ENCODE measurements at places on chromosomes 7 and 10.

GRCh38 chr7:28068811-28069216, 111.8 kb downstream of the JAZF1 start:
- no peak for DNase-seq

DNA sequence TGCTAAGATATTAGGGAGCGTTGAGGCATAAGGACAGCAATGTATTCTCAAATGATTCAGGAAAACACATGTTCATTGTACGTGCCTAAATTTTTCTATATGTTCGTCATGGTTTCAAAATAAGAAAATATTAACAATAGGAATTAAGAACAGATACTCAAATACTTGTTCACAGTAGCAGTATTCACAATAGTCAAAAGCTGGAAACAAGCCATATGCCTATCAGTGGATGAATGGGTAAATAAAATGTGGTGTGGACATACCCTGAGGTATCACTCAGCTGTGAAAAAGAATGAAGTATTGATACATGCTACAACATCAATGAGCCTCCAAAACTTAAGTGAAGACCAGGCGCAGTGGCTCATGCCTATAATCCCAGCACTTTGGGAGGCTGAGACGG, 84.7 kb upstream of the PTER start:
- DNase-seq: no peak

DNA sequence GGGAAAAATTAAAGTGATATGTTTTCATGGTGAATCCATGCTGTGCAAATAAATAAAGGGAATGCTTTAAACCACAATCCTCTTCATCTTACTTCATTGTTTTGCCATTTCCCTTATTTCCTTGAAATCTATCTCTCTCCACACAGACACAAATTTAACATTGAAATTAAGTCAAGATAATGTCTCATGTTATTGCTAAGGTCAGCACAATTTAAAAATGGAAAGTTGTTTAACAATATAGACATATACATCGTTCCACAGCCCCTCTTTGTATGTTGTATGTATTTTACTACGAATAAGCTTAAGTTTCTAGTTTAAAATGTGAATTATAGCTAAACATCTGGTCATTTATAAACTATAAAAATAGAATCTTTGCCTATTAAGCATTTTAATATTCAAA, 256.9 kb downstream of the PLXDC2 start:
- no peak for DNase-seq

DNA sequence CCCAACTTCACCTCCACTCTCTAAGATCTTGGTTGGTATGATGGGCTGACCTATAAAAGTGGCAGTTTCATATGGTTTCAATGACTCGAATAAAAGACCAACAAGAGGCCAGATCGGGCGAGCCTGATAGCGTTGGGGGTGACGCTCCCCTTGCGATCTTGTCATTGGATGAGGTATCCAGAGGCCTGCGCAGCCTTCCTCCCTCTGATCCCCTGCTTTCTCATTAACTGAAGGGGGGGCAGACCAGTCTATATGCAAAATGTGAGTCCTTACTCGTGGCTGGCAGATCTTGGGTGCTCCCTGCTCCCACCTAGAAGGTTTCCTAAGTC, 937 bp upstream of the COBL start:
- DNase-seq: no peak

DNA sequence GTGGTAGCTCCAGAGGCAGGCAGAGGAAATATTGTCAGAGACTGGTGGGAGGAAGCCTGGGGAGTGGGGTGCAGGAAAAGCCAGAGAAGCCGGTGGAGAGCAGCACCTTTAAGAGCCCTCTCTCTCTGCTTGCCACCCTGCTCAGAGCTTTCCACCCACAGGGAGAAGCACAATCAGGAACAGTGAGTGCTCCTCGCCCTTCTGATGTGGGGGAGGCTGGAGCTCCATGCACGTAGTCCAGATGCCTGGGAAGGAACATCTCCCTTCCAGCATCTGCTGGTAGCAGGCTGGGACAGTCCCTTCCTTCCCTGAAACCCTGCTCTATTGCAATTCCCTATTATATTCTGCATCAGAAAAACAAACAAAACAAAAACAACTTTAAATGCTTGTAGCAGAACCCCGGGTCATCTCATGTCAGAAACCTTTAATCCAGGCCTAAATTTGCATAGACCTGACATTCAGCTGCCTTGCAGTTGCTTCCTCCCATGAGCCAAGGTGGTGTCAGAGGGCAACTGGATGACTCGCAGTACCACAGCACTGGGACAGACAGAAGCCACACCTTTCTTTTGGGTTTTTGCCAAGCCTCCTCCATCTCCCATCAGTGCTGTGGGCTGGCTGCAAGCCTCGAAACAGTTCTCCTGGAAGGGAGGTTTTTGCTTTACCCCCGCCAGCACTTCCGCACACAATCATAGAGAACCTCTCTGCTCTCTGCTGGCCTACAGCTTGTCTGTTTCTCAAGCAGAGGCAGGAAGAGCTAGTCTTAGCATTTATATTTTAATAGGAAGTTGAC, 13.1 kb downstream of the AVPI1 start:
- no peak for DNase-seq

GRCh38 chr10:24444337-24444736, 235.4 kb downstream of the KIAA1217 start:
- DNase-seq: no peak

GRCh38 chr10:116241642-116242410, 31.2 kb downstream of the GFRA1 start:
- no peak for DNase-seq

- no peak for DNase-seq
These were observed 962 bp upstream of the SLC26A4 start for GRCh38 chr7:107659666-107660065.

GRCh38 chr10:28580825-28581224, 47.9 kb downstream of the WAC start:
- no peak for DNase-seq

GRCh38 chr7:91270372-91270771, 6.1 kb downstream of the FZD1 start:
- DNase-seq: no peak

DNA sequence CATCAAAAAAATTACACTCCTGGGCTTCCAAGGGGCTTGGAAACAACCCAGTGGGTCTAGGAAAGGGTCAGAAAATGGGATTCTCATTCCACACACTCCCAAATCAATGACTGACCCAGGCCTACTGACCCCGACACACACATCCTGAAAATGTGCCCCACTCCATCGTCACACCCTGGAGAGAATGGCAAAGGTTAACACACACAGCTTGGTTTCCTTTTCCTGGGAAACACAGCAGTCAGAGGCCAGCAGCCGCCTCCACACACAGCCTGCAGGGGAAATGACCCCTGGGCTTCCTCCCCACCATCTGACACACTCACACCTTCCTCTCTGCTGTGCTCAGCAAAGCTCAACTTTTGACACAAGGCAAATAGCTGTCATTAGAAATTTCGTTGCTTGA, 42.9 kb downstream of the SH3PXD2A start:
- no peak for DNase-seq

- DNase-seq: no peak
These were observed 991.5 kb downstream of the NRG3 start for GRCh38 chr10:82866424-82867020.

GRCh38 chr7:131844369-131844768, 287.9 kb upstream of the PODXL start:
- DNase-seq: peak; percentile 16

- no peak for DNase-seq
These were observed 67.9 kb downstream of the ATAD1 start for GRCh38 chr10:87750001-87750671.

- DNase-seq: no peak
These were observed 61.1 kb downstream of the PKD1L1 start for GRCh38 chr7:47887016-47887640.

DNA sequence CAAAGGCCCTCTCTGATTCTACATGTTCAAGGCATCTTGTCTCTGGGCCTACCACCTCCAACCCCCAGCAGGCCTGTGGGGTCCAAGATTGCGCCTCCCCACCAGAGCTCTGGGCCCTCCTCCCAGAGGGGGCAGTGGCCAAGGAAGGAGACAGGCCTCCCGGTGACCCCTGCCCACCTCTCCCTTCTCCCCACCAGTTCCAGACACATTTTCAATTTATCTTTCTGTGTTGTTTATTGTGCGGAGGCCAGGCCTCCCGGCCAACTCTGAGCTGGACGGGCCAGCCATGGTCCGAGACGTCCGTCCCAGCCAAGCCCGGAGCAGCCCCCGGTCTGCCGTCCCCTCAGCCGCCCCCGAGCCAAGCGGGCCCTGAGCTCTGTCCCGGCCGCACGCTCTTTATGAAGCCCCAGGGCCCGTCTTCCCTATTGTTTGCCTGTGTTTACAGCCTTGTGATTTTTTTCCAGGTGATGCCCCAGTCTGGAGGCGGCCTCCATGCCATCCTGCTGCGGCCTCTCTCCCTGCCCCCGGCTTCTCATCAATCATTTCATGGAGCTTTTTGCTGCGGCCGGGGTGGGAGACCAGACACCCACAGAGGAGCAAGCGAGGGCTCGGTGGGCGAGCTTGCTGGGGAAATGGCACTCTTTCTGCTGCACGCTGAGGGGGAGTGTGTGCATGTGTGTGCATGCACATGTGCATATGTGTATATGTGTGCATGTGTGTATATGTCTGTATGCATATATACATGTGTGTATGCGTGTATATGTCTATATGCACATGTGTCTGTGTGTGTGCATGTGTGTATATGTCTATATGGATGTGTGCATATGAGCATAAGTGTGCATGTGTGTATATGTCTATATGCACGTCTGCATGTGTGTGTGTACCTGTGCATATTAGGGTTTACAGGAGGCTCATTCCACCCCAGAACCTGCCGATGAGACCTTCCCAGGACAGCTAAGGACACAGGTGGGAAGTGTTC, 52.7 kb upstream of the ELN start:
- no peak for DNase-seq

DNA sequence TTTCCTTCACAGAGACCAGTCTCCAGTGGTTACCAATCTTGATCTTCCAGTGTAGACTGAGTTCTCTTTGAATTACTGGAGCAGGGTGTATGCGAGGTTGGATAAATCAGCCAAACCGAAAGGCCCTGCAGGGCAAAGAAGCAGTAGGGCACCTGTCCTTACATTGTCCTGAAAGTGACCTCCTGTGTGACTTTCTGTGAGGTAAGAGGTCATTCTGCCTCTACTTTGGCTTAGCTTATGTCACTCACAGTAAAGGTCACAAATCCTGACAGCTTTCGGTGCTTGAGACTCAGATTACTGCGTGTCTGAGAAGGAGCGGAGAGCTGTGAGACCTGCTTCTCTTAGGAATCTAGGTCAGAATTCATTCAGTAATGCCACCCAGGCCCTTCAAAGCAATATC, 252.7 kb upstream of the ETV1 start:
- DNase-seq: no peak

- DNase-seq: no peak
These were observed 389.0 kb upstream of the PODXL start for GRCh38 chr7:131945313-131945911.

GRCh38 chr7:2717293-2718261, 29.6 kb downstream of the AMZ1 start:
- no peak for DNase-seq

GRCh38 chr10:74738985-74739567, 87.3 kb upstream of the KAT6B start:
- no peak for DNase-seq

GRCh38 chr7:1127001-1127400, 33.0 kb downstream of the ZFAND2A start:
- no peak for DNase-seq

- DNase-seq: no peak
These were observed 47.7 kb downstream of the RASGEF1A start for GRCh38 chr10:43218951-43219837.

DNA sequence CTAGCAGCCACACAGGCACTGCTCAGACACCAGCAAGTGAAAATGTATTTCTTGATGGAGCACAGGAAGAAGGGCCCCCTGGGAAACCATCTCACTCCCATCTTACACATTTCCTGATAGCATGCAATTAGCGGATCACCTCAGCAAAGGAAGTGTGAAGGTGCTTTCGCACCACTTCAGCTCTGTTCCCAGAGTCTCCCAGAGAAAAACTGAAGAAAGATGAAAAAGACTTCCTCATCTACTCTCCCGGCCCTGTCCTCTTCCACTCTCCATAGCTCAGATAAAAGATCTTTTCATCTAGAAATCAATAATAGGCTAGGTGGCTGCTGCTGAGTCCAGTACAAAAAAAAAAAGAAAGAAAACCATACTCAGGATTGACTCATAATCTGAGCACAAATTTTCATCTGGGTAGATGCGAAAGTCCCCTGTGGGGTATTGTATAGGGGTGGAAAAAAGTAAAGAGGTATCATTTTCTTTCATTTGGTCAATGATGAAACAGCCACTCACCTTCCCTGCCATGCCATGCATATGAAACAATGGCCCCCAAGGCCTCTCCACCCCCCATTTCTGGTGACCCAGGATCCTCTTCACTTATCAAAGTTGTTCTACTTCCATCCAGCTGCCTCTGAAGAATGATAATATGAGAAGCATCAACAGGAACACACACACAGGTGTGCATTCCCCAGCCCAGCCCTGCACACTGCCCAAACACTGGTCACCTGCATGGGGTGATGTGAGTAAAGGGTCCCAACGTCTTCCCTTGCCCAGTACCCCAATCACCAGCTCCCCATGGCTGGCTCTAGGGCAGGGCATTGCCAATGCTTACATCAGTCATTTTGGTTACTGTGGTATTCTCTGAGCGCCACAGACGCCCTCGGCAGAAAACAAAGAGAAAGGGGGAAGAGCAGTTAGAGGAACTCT, 48.8 kb upstream of the DGKI start:
- no peak for DNase-seq

- DNase-seq: no peak
These were observed 642.1 kb upstream of the GALNT17 start for GRCh38 chr7:70489813-70490212.

GRCh38 chr7:14691597-14692203, 210.9 kb downstream of the DGKB start:
- no peak for DNase-seq

- no peak for DNase-seq
These were observed 107.8 kb downstream of the RAB18 start for GRCh38 chr10:27611744-27612550.

DNA sequence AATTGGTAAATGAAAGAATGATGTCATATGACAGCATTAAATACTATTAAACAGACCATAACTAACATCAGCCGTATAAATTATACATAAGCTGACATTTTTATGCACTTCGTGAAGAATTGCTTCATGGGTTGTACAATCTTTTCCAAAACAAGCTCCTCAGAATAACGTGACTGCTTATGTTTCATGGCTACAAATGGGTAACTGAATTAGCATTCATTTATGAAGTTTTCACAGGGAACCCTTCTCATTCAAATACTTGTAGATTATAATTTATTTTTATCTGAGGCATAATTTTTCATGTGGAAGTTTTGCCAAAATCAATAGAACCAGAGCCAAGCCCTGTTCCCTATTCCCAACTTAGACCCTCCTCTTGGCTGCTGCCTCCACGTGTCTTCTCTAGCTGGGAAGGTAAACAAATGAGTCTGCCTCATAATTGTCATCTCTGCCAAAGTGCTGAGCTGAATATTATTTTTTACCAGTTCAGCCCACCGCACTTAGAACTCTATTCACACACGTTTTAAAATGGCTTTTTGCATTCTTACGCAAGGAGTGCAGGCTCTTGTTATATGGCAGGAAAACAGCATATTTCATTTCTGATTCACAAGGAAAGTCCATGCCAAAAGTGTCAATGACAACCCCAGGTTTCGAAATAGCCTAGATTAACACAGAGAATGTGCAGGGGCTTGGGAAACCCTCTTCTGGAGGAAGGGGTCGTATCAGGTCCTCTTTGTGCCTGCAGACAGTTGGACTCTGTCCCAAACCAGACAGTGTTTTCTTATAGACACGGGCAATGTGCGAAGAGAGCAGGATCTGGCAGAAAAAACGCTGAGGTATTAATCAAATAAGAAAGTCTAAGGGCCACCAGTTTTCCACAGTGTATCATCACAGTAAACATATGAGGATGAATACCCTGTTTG, 370.7 kb upstream of the MGMT start:
- DNase-seq: no peak

GRCh38 chr7:141421306-141421705, 129.9 kb upstream of the AGK start:
- DNase-seq: no peak

All from PC-9 (cell line).